ENCODE measurements at places on chromosomes 4 and X. TPM values are rescaled to one million over a fixed set of nuclear protein-coding genes. Genes with fewer than 3 reads are reported as not detected.

Gene BEX3
- total RNA-seq: 334 TPM

Gene PABPC4L
- total RNA-seq: 4.3 TPM

DNA sequence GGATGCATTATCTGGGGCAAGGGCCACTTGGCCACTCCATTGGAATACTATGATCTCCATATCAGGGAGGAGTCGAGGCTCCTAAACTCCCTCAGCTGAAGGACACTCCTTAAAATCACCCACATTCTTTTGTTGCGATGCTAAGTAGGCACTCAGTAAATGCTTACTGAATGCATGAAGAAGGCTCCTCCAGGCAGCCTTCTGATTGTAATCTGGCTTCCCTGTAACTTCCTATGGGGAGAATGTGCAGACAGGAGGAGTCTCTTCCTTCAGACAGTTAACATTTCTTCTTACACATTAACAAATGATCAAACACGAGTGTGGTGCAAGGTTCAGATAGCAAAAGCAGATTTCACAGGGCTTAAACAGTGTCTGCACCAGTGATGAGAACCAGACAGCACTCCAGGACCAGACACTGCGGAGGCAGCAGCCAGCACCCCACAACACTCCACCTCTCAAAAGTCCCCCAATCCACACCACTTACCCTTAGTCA is 21.4 kb upstream of the USO1 start:
- no peak for DNase-seq

DNA sequence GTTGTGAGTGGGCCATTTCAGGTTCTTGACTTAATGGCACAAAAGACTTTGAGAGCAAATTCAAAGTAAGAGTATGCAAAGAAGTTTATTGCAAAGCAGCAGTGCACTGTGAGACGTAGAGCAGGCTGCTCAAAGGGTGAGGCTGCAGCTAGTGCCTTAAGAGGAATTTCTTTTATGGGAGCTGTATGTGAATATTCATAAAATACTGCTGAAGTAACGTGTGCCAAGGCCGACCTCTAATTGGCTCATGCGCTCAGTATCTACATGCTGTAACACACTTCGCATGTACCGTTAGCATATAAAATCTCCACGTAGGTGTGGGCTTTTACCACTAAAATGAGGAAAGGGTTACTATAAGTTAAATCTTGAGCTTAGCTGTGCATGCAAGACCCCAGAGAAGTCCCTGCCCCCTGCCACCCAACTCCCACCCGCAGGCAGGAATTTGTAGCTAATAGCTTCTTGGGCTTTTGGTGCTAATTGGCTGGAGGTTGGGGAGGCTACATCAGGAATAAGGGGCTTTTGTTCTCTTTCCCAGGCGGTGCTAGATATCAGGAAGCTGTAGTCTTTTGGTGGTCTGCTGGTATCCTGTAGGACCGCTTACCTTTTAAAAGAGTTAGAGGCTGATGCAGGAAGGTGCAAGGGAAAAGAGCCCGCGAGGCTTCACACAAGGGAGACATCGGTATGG is 47.6 kb downstream of the FSTL5 start:
- DNase-seq: no peak

- DNase-seq: no peak
Measured at GRCh38 chr4:43089730-43090129, 197.2 kb downstream of the GRXCR1 start.

Gene FAM13A
- total RNA-seq: 18.1 TPM

DNA sequence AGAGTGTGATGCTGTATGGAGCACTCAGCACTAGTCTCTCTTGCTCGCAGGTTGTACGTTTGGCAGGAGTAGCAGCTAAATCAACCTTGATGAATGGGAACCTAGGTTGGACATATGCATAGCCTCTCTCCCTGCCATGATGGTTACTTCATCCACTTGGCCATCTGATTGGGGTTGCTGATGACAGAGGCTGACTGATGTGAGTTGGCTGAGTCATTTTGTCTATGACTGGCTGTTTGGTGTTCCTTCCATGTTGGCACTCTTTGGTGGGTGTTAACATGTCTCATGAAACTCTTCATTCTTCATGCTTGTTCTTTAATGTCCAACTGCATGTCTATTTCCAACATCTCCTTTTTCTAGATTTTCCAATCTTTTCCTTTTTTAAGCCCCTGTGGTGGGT is 31.6 kb upstream of the SPARCL1 start:
- DNase-seq: no peak

Gene ADH1C
- total RNA-seq: not detected

Gene BMP3
- 0.40 TPM for total RNA-seq

Gene NOA1
- total RNA-seq: 17.3 TPM

Gene DCAF4L1
- total RNA-seq: 0.26 TPM

DNA sequence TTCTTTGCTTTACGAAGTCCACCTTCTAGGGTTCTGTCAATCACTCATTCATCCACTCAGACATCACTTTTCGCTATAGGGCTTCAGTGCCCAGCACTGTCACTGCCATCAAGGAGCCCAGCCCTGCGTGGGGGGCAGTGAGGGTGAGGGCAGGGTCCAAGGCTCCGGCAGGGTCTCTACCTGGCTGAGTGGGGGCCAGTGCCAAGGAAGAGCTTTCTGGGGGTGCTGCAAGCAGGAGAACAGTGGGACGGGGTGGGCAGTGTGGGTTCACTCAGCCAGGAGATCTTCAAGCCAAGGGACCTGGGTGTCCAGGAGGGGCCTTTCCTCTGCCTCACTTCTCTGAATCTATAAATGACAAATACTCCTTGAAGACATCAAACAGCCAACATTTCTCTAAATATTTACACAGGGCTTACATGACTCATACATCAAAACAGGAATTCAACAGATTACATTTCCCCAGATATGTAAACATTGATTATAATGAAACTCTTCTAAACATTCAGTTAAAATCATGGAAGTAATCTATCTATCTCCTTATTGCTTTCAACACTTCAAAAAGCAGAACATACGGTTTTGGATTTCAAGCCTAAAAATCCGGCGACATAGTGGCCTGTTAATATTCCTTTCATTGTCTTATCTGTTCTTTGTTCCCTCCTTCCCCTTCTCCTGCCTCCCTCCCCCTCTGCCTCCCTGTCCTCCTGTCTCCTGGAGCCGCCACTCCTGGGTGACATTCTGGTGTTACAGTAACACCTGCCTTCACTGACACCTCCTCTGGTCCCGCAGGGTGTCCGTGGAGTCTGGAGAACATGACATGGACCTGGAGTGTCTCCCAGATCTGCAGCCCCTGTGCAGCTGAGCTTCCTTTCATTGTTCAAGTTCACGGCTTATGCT is 94.4 kb upstream of the ADRA2C start:
- no peak for DNase-seq

DNA sequence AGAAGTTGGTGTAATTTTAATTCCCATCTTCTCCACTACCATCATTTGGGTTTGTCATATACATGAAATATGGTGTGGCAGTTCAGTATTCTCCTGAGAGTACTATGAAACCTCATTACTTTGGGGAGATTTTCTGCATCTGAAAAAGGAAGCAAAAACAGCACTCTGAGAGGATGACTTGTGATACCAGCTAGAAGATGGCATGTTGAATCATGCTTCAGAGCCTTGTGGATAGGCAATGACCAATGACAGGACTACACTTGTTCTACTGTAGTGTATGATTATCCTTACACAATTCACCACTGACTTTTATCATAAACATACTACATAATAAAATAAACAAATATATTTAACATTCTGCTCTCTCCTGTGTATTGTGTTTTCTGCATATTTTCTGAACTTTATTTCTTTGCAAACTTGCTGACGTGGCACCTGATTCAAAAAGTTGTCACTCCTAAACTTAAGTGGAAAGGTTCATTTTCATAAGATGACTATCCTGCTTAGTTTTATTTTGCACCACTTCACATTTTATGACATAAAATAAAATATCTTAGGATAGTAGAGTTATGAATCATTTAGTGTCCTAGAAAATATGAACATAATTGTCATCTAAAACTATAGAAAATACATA is 991.3 kb downstream of the FSTL5 start:
- DNase-seq: no peak

Gene PPARGC1A
- total RNA-seq: 2.8 TPM

- no peak for DNase-seq
Measured at GRCh38 chr4:98887145-98887544, 41.8 kb downstream of the EIF4E start.

Gene ELMOD2
- total RNA-seq: 52.3 TPM

- no peak for DNase-seq
Measured at GRCh38 chr4:90648311-90648710, 521.1 kb downstream of the CCSER1 start.

Gene USP17L29
- total RNA-seq: not detected

DNA sequence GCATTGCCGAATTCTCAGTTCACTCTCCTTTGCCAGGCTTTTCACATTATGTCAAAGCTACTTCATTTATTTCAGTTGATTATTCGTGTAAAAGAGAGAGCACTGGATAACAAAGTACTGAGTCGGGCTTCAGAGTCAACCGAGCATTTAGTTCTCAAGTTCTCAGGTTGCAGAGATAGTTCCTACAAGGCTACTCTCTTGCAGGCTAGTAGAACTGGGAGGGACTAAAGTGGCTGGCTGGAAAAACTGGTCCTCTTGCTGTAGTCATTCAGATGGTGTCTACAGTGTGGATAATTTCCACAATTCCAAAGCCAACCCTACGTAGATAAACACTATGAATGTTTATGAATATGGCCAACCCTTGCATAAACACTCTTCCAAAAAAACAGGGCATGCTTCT is 4.6 kb upstream of the CCNG2 start:
- DNase-seq: no peak

Data from neural crest cell (in vitro differentiated cells).